ENCODE measurements at places on chromosomes 4 and X.

GRCh38 chr4:98749206-98749605, 90.8 kb upstream of the TSPAN5 start:
- H3K36me3 ChIP-seq, result no peaks in the 10 kb centered on the region
- H3K27me3 ChIP-seq, result no peaks in the 10 kb centered on the region
- no peak overlapping the region for H3K27ac ChIP-seq
- no peak overlapping the region for H3K4me3 ChIP-seq
- H3K4me1 ChIP-seq, result no peaks in the 10 kb centered on the region

DNA sequence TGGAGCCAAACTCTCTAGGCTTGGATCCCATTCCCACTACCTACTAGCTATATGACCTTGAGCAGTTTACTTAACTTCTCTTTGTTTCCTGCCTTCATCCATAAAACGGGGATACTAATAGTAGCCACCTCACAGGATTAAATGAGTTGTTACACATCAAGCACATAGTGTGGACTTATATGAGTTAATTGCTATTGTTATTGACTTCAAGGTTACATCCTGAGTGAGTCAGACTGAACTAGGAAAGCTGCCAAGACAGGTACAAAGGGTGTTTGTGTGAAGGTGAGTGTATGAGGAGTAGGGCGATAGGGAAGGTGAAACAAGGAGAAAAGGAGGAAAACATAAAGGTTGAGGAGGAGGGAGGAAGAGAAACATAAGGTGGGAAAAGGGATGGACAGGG, 32.2 kb downstream of the TFDP3 start:
- no peaks in the 10 kb centered on the region for H3K4me1 ChIP-seq
- no peak for DNase-seq
- H3K4me3 ChIP-seq, result no peak overlapping the region
- H3K27me3 ChIP-seq, result peaks cover 2% of the 10 kb centered on the region
- H3K27ac ChIP-seq, result no peak overlapping the region

DNA sequence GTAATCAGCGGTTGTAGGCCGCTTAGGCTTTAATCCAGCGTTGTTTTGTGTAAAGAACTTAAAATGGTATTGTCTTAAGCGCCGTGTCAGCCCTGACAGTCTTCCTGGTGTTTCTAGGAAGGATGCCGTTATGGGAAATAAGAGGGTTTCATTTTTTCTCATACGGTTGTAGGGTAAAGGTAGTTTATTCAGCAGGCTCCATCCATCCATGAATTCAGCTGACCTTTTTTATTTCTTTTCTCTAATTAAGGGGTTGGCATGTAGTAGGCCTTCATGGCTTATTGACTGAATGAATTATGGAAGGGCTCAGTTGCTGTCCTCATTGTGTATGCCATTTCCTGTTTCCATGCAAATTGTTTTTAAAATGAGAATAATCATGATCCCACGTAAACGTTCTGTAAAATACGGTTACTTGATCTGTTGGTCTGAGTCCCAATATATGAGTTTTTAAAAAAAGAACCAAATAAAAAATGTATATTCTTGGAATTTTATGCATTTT, 693 bp downstream of the OCIAD1 start:
- H3K36me3 ChIP-seq, result peaks cover 11% of the 10 kb centered on the region
- peak overlapping the region; percentile 97 for H3K27ac ChIP-seq
- H3K27me3 ChIP-seq, result peaks cover 3% of the 10 kb centered on the region
- DNase-seq, result no peak

GRCh38 chr4:8477676-8478075, 37.1 kb downstream of the TRMT44 start:
- H3K36me3 ChIP-seq, result no peaks in the 10 kb centered on the region
- peaks cover 7% of the 10 kb centered on the region for H3K4me1 ChIP-seq
- no peaks in the 10 kb centered on the region for H3K27me3 ChIP-seq
- DNase-seq, result no peak
- H3K4me3 ChIP-seq, result no peak overlapping the region

- no peak for DNase-seq
- H3K4me3 ChIP-seq, result no peak overlapping the region
- no peaks in the 10 kb centered on the region for H3K27me3 ChIP-seq
- no peak overlapping the region for H3K27ac ChIP-seq
- H3K4me1 ChIP-seq, result no peaks in the 10 kb centered on the region
- H3K36me3 ChIP-seq, result no peaks in the 10 kb centered on the region
These were observed 303.6 kb upstream of the FAT1 start for GRCh38 chr4:187027272-187027671.

DNA sequence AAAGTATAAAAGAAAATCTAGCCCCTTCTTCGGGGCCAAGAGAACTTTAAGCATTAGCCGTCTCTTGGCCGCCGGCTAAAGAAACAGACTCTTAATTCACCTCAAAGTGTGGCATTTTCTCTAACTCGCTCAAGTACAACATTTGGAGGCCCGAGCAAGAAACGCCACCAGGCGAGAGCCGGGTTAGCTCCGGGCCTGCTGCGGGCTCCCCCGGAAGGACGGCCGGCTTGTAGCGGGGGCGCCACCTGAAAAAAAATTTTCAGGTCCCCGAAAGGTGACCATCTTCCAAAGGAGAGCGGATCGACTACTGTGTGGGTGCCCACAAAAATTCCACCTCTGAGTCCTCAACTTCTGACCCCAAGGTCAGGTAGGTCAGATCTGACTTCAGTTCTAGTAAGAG, 156.0 kb downstream of the DEFB131A start:
- no peak overlapping the region for H3K4me3 ChIP-seq
- H3K4me1 ChIP-seq, result peaks cover 35% of the 10 kb centered on the region
- peaks cover 4% of the 10 kb centered on the region for H3K36me3 ChIP-seq
- H3K27me3 ChIP-seq, result no peaks in the 10 kb centered on the region
- no peak for DNase-seq

GRCh38 chrX:68832101-68832416, 3.2 kb downstream of the EFNB1 start:
- H3K36me3 ChIP-seq, result no peaks in the 10 kb centered on the region
- no peak for DNase-seq
- H3K27ac ChIP-seq, result no peak overlapping the region
- H3K4me3 ChIP-seq, result peak overlapping the region; percentile 68

- no peaks in the 10 kb centered on the region for H3K4me1 ChIP-seq
- H3K4me3 ChIP-seq, result no peak overlapping the region
- no peaks in the 10 kb centered on the region for H3K27me3 ChIP-seq
These were observed 680.4 kb downstream of the DMD start for GRCh38 chrX:32530802-32531403.

- H3K27ac ChIP-seq, result peak overlapping the region; percentile 27
- peak; percentile 21 for DNase-seq
- peak overlapping the region; percentile 91 for H3K4me3 ChIP-seq
- peaks cover 25% of the 10 kb centered on the region for H3K4me1 ChIP-seq
- H3K27me3 ChIP-seq, result peaks cover 34% of the 10 kb centered on the region
These were observed 35.7 kb downstream of the HAND2 start for GRCh38 chr4:173494013-173494970.

- no peak for DNase-seq
- no peaks in the 10 kb centered on the region for H3K4me1 ChIP-seq
- no peak overlapping the region for H3K27ac ChIP-seq
- no peak overlapping the region for H3K4me3 ChIP-seq
- no peaks in the 10 kb centered on the region for H3K36me3 ChIP-seq
These were observed 426.5 kb upstream of the FRG1 start for GRCh38 chr4:189514209-189514608.

- no peak overlapping the region for H3K27ac ChIP-seq
- H3K4me3 ChIP-seq, result no peak overlapping the region
- H3K4me1 ChIP-seq, result no peaks in the 10 kb centered on the region
- no peak for DNase-seq
- H3K36me3 ChIP-seq, result no peaks in the 10 kb centered on the region
These were observed 56.1 kb downstream of the CCSER1 start for GRCh38 chr4:90183254-90183653.

GRCh38 chr4:20490734-20491133, 209.5 kb upstream of the PACRGL start:
- no peak for DNase-seq
- H3K27me3 ChIP-seq, result no peaks in the 10 kb centered on the region
- H3K4me3 ChIP-seq, result no peak overlapping the region
- no peak overlapping the region for H3K27ac ChIP-seq
- no peaks in the 10 kb centered on the region for H3K4me1 ChIP-seq

DNA sequence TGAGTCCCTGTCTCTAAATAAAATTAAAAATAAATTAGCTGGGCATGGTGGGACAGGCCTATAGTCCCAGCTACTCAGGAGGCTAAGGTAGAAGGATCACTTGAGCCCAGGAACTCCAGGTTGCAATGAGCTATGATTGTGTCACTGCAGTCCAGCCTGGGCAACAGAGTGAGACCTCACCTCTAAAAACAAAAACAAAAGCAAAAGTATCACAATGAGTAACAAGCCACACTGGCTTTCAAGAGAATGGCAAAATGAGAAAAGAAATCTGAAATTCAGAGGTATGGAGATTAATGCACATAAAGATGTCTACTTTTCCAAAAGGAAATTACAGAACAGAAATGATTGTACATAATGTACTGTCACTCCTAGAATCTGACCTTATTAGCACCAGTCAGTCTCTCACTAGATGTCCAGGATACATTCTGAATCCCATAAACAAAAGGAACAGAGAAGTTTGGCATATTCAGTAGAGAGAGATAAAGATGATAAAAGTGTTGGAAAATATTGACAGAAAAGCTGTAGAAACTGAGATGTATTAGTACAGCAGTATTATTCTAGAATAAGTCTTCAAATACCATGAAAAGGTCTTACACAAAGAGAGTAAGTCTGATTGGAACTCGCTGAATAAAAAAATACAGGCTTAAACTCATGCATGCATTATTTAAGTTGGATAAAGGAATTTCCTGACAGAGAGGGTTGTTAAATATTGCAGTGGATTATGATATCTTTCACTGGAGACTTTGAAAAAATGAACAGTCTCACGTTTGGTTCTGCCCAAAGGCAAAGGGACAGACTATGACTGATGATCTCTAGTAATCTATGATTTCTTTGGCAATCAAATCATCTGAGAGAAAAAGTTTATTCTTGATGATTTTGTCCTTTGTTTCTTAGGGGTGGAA, 102.5 kb downstream of the SH3RF1 start:
- DNase-seq, result no peak
- no peak overlapping the region for H3K27ac ChIP-seq
- H3K27me3 ChIP-seq, result peaks cover 44% of the 10 kb centered on the region
- H3K4me3 ChIP-seq, result no peak overlapping the region
- no peaks in the 10 kb centered on the region for H3K36me3 ChIP-seq

DNA sequence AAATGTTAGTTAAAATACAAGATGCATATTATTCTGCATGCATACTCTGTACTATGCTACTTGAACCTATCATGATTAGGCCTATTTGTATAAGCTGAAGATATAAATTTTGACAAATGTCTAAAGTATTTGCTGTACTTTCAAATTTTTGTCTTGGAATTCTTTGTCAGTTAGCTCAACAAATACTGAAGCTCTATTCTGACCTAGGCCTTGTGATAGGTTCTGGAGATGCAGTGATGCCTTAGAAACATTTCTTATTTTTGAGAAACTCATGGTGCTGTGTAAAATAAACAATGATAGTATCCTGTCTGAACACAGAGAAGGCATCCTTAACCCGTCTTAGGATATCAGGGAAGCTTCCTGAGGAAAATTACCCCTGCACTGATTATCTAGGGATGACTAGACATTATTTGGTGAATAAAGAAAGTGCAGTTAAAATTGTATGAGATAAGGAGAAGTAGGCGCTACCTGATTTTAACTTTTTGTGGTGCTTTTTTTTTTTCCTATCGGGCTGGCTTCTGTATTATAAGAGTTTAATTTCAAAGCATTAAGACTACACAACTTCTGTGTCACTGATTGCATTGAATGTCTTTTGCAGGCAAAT, 43.4 kb downstream of the MOB1B start:
- H3K27me3 ChIP-seq, result no peaks in the 10 kb centered on the region
- DNase-seq, result no peak
- no peak overlapping the region for H3K27ac ChIP-seq

DNA sequence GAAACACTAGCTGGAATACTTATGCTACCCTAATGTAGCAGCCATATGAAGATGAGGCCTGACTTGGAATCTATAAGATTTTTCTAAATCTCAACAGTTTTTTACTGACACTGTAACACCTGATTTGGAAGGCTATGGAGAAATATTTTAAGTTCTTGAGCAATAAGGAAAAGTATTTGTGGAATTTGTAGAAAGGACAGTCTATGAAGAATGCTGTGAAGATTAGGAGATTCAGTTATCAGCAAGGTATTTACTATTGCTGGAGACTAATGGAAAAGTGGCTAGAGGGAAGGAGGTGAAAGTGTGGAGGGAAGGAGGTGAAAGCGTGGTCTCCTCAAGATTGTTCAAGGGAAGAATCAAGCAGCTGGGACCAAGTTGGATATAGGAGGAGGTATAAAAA, 190.0 kb upstream of the EMCN start:
- H3K4me1 ChIP-seq, result no peaks in the 10 kb centered on the region
- no peak overlapping the region for H3K27ac ChIP-seq
- H3K36me3 ChIP-seq, result no peaks in the 10 kb centered on the region
- H3K4me3 ChIP-seq, result no peak overlapping the region

GRCh38 chr4:81666491-81666890, 194.8 kb upstream of the RASGEF1B start:
- no peak overlapping the region for H3K4me3 ChIP-seq
- H3K36me3 ChIP-seq, result no peaks in the 10 kb centered on the region
- H3K27ac ChIP-seq, result no peak overlapping the region

DNA sequence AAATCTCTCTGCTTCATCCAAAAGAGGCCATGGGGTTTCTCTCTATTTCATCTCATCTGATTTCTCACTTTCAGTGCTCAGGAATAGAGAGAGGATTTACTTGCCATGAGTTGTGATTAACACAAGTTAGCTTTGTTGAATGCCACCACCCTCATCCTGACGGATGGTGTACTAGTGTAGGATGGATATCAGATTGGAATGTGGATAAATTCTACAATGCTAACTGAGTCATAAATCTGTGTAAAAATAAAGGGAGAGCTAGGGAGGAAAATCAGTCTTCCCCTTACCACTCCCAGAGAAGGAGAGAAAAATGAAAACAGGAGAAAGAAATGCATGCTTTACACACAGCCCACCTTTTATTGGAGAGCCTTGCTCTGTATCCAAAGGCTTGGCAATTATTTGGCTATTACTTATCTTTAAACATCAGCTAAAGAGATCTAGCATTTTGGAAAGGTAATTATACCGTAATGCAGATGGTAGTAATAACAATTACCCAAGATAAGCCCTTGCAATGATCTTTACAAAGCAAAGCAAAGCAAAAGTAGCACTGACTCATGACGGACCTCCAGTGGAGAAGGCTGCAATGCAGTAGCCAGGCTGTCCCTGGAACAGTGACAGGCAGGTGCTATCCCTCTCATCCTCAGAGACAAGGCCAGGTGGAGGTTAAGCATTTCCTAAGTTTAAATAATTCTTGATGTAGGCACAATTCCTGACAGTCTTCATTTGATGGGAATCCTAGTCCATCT, 306.3 kb upstream of the PPARGC1A start:
- no peaks in the 10 kb centered on the region for H3K36me3 ChIP-seq
- no peaks in the 10 kb centered on the region for H3K4me1 ChIP-seq
- no peak overlapping the region for H3K4me3 ChIP-seq
- no peak overlapping the region for H3K27ac ChIP-seq
- no peak for DNase-seq

GRCh38 chr4:137608085-137608484, 75.8 kb upstream of the PCDH18 start:
- DNase-seq, result no peak
- no peak overlapping the region for H3K4me3 ChIP-seq
- H3K27me3 ChIP-seq, result no peaks in the 10 kb centered on the region
- H3K36me3 ChIP-seq, result no peaks in the 10 kb centered on the region

- no peak for DNase-seq
- no peak overlapping the region for H3K4me3 ChIP-seq
- no peaks in the 10 kb centered on the region for H3K36me3 ChIP-seq
- H3K27ac ChIP-seq, result no peak overlapping the region
These were observed 22.1 kb downstream of the LUZP4 start for GRCh38 chrX:115311601-115312001.

GRCh38 chr4:24778464-24779225, 16.7 kb upstream of the SOD3 start:
- no peaks in the 10 kb centered on the region for H3K27me3 ChIP-seq
- H3K4me3 ChIP-seq, result no peak overlapping the region
- DNase-seq, result no peak
- no peak overlapping the region for H3K27ac ChIP-seq
- no peaks in the 10 kb centered on the region for H3K36me3 ChIP-seq
- no peaks in the 10 kb centered on the region for H3K4me1 ChIP-seq
